Esophagus muscularis mucosa (tissue), 4 donors: ENCODE measurements at places on chromosomes 1 and 21. TPM values are rescaled to one million over a fixed set of nuclear protein-coding genes. Genes with fewer than 3 reads are reported as not detected.

Gene MUTYH
- 22.1 TPM for total RNA-seq

Gene OR2L5
- not detected for total RNA-seq

Gene VSIG8
- not detected for total RNA-seq

- peaks cover 22% of the 10 kb centered on the region for H3K36me3 ChIP-seq
- H3K27me3 ChIP-seq = no peaks in the 10 kb centered on the region
- no peak overlapping the region for H3K4me3 ChIP-seq
- DNase-seq = peak; percentile 91
- H3K27ac ChIP-seq = no peak overlapping the region
Observed at GRCh38 chr1:46039571-46040052, 92.8 kb downstream of the PIK3R3 start.

GRCh38 chr1:228299211-228299610 lies 91.4 kb downstream of the OBSCN start:
- H3K36me3 ChIP-seq = peaks cover 17% of the 10 kb centered on the region
- no peak overlapping the region for H3K4me3 ChIP-seq
- H3K4me1 ChIP-seq = no peaks in the 10 kb centered on the region
- DNase-seq = no peak
- no peak overlapping the region for H3K27ac ChIP-seq
- no peaks in the 10 kb centered on the region for H3K27me3 ChIP-seq
